Dermis microvascular lymphatic vessel endothelial cell (primary cell): ENCODE measurements at places on chromosomes 3 and 15.

- DNase-seq = peak; percentile 30
Measured at GRCh38 chr15:35557544-35557943, 11.6 kb upstream of the DPH6 start.

GRCh38 chr3:25460751-25461150, 32.7 kb downstream of the RARB start:
- DNase-seq = no peak

GRCh38 chr3:72123908-72124441, 339.0 kb upstream of the PROK2 start:
- peak; percentile 97 for DNase-seq

DNA sequence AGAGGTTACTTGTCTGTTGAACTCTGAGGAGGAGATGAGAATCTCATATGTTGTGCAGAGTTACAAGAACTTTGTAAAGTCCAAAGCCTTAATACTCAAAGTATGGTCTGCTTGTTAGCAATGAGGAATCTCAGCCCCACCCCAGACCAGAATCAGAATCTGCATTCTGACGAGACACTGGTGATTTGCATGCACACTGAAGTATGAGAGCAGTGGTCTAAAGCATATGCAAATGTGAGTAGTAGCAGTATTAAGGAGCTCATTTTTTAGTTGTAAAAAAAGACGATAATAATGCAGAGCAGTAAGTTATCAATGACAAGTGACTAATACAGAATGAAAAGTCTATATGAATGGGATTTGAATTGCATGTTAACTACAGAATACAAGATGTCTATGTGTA, 327.7 kb downstream of the RYR3 start:
- DNase-seq = no peak

- no peak for DNase-seq
Measured at GRCh38 chr3:170359178-170359704, 1.7 kb downstream of the SKIL start.

- DNase-seq = no peak
Measured at GRCh38 chr3:10524270-10524669, 18.9 kb upstream of the ATP2B2 start.

GRCh38 chr3:161848376-161848775, 351.8 kb downstream of the OTOL1 start:
- DNase-seq = no peak

- no peak for DNase-seq
Measured at GRCh38 chr3:171099911-171100310, 73.4 kb upstream of the SLC2A2 start.

DNA sequence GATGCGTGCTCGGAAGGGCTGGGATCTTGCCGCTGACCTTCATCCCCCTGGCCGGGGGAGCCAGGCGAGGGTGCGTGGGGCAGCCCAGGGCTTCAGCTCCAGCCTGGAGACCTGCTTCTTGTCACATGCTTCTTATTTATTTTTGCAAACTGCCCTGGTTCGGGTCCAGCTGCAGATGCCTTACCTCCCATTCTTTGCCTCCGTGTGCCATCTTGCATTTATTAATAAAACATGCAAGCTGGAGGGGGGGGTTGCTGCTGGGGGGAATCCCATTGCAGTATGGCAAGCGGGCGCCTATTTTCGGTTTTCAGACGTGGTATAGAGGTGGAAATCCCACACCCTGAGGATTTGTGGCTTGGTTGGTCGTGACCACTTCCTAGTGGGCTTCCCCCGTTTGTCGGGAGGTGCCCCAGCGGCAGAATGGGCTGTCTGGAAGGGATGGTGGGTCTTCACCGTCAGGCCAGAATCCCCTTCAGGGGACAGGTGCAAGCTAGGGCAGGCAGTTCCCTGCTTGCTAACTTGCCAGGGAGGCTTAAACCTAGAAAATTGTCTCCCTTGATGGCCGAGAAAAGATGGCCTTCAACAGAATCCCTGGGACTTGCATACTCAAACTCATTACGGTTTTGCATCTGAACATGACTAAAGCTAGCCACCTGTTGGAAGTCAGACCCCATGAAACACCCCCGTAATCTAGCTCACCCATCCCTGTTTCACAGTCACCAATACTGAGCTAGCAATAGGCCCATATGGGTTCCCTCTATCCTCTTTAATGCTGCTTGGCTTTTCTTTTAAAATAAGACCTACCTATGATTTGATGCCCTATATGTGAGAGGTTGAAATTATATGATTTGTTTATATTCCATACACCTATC, 569 bp downstream of the TMEM266 start:
- no peak for DNase-seq

DNA sequence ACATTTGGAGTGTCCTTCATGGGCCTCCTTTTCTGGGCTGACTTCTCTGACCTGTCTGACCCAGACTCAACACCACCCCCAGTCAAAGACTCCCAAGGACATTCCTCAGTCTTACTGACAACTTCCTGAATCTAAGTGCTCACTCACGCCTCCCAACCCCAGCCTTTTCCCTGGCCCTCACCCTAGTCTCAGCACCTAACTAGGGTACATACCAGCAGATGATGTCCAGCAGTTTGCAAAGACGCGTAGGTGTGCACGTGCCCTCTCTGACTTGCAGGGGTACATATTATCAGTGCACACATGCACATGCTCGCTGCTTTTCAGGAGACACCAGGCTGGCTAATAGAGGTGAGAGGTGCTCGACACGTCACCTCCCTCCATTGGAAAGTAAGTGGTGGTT, 38.7 kb upstream of the SLCO2A1 start:
- no peak for DNase-seq

GRCh38 chr3:134312072-134312872, 61.6 kb upstream of the RYK start:
- no peak for DNase-seq
